ENCODE measurements at places on chromosomes 11 and 22.

DNA sequence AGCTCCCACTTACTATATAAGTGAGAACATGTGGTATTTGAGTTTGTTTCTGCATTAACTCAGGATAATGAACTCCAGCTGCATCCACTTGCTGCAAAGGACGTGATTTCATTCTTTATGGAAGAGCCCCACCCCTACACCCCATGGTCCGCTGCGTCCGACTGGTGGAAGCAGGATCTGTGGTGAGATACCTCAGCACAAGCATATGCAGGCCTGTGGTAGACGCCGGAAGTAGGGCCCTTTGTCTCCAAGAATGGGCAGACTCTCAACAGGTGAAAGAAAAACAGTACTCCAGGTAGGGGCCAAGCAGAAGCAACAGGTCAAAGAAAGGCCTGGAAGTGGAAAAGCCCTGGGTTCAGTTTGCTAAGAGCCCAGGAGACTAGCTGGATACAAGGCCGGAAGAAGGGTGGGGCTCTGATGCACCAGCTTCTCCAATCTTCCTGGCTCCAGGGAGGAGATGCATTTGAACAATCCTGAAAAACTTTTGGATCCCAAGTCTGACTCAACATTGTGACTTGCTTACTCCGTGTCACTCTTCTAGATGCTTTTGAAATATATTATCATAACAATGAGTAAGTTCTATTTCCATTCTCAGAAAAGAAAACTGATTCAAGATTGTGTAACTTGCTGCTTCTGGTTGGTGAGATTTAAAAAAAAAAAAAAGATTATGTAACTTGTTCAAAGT, 30.4 kb downstream of the NEAT1 start:
- no peak for DNase-seq

- peak; percentile 86 for DNase-seq
Measured at GRCh38 chr11:2778630-2779498, 79.1 kb upstream of the KCNQ1OT1 start.

- peak; percentile 53 for DNase-seq
Measured at GRCh38 chr11:19349340-19350025, 108.7 kb upstream of the E2F8 start.

GRCh38 chr11:75966537-75967287, 151.7 kb downstream of the UVRAG start:
- DNase-seq = no peak

DNA sequence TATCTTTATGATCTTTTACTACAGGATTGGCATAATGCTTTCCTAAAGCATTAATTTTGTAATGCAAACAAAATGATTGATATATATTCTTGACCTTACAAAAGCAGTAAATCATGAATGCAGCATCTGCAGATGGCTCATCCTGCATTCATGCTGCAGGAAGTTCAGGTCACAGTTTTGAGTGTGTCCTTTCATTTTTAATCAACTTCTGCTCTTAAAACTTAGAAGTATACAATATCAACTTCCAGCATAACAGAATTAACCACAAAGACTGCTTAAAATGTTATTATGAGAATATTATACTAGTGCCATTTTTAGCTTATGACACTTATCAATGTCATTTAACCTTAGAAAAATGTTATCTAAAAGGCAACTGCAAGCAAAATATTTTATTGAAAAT, 54.0 kb downstream of the SLC36A4 start:
- no peak for DNase-seq

- no peak for DNase-seq
Measured at GRCh38 chr11:5575152-5575551, 5.5 kb upstream of the OR52B6 start.

GRCh38 chr11:12243486-12243885, 133.1 kb downstream of the MICAL2 start:
- no peak for DNase-seq

- DNase-seq = no peak
Measured at GRCh38 chr11:65410936-65411680, 11.5 kb upstream of the NEAT1 start.

DNA sequence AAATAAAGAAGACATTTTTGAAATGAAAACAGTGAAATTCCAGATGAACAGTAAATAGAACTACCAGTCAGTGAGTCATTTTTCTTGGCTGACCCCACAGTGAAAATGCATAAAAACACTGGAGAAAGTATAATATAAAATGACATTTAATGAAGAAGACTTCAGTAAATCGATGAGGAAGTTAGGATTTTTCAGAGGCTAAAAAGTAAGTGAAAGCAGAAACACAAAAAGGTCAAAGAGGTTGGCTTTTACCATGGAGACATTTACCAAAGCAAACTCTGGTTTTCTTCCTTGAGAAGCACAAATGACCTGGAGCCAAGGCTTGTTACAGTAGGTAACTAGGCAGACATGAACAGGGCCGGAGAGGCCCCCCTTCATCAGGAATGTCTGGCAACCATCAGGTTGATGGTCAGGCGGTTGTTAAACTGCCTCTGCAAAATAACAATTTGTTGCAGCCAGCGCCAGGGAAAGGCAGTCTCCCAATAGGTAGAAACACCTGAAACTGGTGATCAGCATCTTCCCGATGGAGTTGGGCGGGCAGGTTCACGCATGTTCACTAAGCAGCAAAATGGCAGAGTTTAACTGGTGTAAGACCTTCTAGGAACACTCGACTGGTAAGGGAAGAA, 16.7 kb upstream of the TMEM123 start:
- DNase-seq = no peak
